ENCODE measurements at places on chromosomes 5 and 9.

- no peak for DNase-seq
Measured at GRCh38 chr5:74428876-74429275, 211.7 kb downstream of the ENC1 start.

DNA sequence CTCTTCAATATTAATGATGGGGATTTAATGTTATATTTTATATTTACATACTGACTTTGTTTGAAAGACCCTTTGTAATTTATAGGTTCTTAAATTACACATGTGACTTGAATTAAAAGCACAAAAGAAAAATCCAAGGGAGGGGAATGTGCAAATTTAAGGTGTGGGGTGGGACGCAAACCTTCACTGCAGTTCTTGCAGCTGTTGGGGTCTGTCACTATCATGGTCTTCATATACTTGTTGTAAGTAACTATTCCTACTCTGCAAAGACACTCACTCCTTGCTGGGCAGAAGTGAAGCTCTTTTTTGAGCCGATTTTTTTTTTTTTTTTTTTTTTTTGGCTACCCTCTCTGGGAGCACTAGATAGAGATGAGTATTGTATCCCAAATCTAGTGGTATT is 505.3 kb downstream of the ARHGEF28 start:
- DNase-seq = no peak

DNA sequence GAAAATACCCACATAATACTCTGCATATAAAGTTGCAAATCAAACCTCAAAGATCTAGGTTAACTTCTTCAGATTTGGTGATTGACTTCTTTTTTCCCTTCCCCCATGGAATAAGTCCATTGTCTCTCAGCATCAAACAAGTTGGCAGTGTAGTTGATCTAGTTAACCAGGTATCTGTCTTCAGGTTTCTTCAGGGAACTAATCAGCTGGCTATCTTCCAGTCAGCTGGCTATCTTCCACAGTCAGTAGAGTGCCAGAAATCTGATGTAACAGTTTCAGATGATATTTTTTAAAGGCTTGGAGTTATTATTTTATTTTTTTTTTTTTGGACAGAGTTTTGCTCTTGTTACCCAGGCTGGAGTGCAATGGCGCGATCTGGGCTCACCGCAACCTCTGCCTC is 16.8 kb downstream of the TNFSF15 start:
- DNase-seq = no peak

DNA sequence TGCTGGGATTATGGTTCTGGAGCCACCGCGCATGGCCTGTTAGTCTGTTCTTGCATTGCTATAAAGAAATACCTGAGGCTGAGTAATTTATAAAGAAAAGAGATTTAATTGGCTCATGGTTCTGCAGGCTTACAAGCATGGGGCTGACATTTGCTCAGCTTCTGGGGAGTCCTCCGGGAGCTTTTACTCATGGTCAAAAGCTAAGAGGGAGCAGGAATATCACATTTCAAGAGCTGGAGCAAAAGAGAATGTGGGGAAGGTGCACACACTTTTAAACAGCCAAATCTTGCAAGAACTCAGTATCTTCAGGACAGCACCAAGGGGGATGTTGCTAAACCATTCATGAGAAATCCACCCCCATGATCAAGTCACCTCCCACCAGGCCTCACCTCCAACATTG is 12.1 kb downstream of the JAK2 start:
- DNase-seq = no peak

DNA sequence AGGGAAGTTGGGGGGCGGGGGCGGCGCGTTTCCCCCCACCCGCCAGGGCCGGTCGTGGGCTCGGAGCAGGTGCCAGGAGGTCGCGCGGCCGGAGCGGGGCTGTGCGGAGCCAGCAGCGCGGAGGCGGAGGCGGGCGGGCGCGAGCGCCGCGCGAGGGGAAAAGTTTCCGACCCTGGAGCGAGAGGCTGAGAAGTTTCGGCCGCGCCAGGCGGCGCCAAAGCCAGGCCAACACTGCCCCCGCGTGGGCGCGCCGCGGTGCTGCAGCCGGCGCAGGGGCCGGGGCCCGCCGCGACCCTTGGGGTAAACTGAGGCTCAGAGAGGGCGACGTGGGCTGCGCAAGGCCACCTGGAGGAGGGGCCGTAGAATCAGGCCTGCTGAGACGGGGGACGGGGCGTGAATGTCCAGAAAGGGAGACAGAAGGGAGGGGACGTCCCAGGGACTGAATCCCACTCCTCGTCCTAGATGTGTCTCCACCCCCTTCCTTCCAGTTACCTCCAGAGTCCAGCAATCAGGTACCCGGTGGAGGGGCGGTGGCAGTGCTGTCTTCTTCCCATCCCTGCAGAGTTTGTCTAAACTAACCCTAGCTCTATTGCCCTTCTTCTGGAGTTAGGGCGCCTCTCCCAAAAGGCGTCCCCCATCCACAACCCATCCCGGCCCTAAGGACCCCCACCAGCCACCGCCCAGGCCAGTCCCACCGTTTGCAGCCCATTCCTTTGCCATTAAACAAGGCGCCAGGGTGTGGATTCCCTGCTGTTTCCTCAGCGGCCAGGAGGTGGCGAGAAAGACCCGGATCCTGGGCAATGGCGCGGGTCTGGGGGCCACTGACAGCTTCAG is 10.2 kb downstream of the C9orf50 start:
- DNase-seq = no peak

- no peak for DNase-seq
Measured at GRCh38 chr5:28523416-28523815, 1485.0 kb upstream of the CDH9 start.

DNA sequence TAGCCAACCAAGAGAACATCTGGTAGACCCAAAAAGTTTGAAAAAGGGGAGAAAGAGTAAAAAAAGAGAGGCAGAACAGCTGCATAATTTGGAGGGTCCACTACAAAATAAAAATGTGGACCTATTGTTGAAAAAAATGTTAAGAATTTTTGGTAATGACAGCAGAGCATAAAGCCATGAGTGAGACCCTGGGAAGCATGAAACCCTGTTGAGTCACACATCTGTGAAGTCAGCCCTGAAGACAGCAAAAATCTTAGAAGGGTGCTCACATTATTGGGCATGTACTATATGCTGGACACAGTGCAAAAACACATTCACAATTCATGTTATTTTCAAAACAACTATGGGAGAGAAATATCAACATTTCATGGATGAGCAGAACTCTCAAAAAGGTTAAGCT is 56.4 kb upstream of the LIFR start:
- DNase-seq = no peak

DNA sequence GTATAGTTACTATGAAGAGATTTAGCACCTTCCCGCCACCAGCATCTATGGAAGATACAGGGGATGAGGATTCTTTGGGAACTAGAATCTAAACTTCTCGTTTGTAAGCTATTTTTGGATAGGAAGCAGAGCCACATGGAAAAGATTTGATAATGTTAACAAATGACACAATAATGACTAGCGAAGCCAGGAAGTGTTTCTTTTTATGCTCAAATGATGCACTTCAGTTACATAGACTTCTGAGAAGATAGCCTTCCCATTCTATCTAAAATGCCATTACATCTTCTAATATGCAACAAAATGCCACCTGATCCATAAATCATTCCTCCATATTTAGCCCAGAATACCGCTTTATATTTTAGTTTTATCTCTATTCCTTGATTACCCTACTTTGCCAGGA is 17.0 kb upstream of the TNC start:
- DNase-seq = no peak

GRCh38 chr9:32180597-32180996 is 203.8 kb upstream of the ACO1 start:
- no peak for DNase-seq

DNA sequence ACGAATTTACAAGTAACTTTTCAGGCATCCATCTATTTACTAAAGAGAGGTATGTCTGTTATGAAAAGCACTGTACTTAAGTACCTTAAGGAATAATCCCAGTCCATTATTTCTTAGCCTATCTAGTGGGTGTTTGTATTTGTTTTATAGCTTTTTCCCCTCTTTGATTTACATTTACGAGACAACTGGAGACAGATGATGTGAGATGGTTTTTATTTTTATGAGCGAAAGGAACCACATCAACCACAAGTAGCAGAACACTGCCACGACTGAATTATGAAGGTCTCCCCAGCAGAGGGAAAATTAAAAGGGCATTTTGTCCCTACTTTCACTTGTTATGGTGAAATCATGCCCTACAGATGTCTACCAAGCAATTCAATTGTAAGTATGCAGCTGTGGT is 357.8 kb downstream of the NFIB start:
- peak; percentile 78 for DNase-seq

DNA sequence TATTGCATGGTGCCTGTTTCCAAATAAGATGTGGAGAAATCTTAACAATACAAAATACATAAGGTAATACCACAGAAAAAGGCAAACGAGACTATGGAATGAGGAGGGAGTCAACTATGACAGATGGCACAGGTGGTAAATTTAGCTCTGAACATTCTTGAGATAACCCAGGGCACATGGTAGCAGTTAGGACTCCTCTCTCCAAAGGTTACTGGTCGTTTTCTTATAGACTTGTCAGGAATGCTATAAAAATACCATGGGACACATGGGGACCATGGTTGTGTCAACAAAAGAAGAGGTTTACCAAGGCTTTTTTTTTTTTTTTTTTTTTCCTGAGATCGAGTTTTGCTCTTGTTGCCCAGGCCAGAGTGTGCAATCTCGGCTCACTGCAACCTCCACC is 209.4 kb upstream of the RFX3 start:
- DNase-seq = no peak

- DNase-seq = no peak
Measured at GRCh38 chr5:14439087-14439871, 142.3 kb upstream of the OTULINL start.

DNA sequence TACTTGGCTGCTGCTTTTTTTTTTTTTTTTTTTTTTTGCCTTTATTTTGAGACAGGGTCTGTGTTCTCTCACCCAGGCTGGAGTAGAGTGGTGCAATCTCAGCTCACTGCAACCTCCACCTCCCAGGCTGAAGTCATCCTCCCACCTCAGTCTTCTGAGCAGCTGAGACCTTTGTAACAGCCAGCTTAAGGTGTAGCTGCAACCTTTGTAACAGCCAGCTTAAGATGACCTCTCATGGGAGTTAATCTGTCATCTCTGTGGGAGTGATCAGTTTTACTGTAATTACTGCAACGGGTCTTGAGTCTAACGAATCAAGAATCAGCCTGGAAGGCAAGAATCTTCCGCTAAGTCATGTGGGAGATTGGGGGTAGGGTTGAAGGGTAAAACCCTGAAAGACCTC is 31.6 kb upstream of the SNX2 start:
- DNase-seq = no peak

DNA sequence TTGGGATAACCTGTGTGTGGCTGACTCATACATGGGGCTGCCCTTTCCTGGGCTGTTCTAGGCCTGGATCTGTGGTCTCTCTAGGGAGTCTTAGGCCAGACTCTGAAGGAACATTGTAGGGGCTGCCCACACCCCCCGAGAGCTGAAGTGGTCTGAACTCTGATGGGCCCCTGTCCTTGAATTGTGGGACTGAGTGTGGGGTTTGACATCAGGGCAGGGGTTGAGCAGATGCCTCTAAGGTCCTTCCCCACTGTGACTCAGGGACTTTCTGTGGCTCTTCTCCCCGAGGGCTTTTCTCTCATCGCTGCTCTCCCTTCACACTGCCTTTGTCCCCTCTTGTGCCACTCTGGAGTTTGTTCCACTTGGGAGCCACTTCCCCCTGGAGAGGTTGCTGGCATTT is 215.0 kb downstream of the MELK start:
- no peak for DNase-seq

GRCh38 chr9:100324594-100325200 is 28.0 kb downstream of the TEX10 start:
- DNase-seq = no peak

GRCh38 chr5:91281401-91281800 is 101.7 kb downstream of the ARRDC3 start:
- DNase-seq = no peak

DNA sequence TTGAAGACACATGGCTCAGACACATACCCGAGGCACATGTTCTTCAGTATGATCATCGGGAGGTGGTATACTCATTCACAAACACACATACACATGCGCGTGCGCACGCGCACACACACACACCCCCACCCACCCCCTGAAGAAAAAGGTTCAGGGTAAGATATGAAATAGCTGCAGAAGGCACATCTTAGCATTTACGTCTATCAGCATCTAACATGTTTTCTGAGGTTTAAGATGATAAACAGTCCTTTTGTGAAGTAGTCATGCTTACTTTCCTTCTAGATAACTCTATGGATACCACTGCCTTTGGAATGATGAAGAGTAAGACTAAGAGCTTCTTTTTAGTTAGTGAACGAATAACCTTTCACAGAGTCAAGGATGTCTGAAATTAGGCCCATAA is 105.1 kb upstream of the GNA14 start:
- DNase-seq = no peak

- no peak for DNase-seq
Measured at GRCh38 chr5:57493034-57493433, 10.4 kb upstream of the ACTBL2 start.

- no peak for DNase-seq
Measured at GRCh38 chr5:111138096-111138495, 45.9 kb downstream of the WDR36 start.

GRCh38 chr9:88925481-88925880 is 65.8 kb upstream of the S1PR3 start:
- DNase-seq = no peak

- DNase-seq = no peak
Measured at GRCh38 chr9:105259731-105260612, 15.5 kb downstream of the SLC44A1 start.

- DNase-seq = no peak
Measured at GRCh38 chr5:31855134-31856040, 216.5 kb downstream of the PDZD2 start.

GRCh38 chr5:96961053-96961452 is 25.2 kb downstream of the LNPEP start:
- no peak for DNase-seq
